ENCODE measurements at places on chromosomes 7 and 10. TPM values are rescaled to one million over a fixed set of nuclear protein-coding genes. Genes with fewer than 3 reads are reported as not detected.

GRCh38 chr7:92924800-92925199, 88.4 kb upstream of the CDK6 start:
- no peak for DNase-seq

Gene SLC26A4
- total RNA-seq: 1.5 TPM

DNA sequence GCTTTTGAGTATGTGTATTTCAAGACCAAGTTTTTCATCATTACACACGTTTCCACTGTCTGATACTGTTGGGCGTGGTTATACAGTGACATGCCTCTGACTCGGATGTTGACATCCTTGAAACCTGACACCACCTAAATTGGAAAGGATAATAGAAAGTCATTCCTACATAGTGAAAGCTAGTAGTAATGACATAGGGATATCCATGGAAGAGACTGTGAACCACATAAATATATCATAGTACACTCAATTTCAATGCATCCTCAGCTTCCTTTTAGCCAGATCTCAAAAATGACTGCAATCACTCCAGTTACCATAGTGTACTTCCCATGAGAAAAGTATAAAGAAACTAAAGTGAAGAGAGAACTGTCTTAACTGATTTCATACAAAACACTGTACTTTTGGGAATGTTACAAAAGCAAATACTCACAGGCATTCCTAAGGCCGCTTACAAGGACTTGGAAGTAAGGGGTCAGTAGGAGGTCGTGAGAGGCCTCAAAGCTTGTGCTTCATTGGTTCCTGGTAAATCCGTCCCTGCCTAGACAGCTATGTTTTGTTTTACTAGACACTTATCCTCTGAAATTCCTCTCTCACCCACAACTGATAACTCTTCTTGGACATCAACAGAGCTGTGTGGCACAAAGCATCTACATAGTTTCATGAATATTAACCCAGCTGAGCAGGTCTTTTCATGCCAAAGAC, 71.8 kb upstream of the VWDE start:
- DNase-seq: no peak

DNA sequence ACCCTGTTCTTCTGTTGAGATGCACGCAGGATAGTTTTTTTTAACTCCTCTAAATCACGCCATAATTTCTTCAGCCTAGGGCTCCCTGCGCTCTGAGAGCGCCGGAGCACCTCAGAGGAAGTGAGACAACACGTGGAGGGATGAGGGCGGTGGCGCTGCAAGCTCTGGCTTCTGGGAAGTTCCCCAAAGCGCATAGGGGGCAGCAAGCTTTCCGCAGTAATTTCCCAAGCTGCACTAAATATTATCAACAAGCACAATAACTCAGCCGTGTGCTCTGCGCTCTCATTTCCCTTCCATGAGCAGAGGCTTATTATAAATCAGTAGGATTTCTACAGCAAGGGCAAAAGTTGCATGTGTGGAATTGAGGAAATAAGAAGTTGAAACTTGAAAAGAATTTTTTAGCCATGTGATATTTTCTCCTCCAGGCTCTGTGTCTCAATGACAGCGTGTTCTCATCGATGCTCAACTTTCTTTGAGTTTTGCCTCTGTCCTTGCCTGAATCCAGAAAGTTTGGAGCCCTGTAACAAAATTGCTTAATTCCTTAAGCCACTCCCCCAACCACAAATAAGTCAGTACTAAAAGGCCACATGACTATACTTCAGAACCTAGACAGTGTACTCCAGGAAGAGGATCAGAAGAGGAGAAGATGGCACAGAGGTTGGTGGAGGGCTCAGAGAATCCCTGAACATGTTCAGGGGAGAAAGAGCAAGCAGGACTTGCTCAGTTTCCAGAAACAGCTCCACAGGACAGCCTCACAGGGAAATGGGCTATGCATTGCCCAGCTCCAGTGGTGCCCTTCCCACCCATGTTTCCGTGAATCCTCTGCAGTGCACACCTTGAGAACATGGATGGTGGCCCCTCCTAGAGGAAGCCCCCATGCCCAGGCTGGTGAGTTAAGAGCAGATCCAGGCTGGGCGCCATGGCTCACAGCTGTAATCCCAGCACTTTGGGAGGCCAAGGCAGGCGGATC, 221.5 kb upstream of the GHITM start:
- no peak for DNase-seq

GRCh38 chr10:32308027-32308603, 38.8 kb downstream of the EPC1 start:
- DNase-seq: no peak

DNA sequence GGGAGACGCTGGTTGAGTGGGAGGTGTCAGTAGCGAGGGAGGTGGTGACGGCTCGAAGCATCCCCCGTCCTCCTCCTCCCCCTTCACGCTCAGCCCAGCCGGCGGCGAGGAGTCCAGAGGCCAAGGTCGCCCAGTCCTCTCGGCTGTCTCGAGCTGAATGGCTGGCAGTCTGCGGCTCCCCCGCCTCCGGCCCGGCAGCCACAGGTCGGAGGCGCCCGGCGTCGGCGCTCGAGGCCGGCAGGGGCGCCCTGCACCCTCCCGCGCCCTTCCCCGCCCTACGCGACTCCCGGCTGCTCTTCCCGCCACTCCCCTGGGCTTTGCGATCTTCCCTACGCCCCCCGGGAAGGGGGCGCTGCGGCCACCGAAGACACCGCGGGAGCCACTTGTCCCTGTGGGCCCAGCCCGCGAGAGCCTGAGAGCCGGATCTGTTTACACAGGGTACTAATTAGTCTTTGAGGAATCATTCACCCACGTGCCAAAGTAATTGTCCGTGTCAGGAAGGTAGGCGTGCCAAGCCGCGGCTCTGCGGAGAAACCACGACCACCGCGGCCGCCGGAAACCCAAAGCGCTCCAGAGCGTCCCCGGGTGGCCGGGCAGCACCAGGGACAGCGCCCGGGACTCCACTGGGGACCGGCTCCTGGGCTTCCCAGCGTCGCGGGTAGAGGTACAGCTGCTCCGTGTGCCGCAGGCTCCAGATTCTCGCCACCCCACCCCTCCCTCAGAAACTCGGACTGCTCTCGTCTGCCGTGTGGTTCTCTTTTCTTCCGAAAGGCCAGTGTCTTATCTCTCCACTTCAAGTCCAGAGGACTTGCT, at the start of gene NXPH1:
TSS of gene NXPH1 (plus strand) at position 133 of the 813 bp plus-strand sequence.
- DNase-seq: no peak

- DNase-seq: no peak
Observed at GRCh38 chr7:17669204-17669603, 271.1 kb downstream of the SNX13 start.

Gene ELOVL3
- total RNA-seq: not detected

- DNase-seq: no peak
Observed at GRCh38 chr7:119413314-119413805, 859.6 kb upstream of the KCND2 start.

GRCh38 chr7:452226-452751, 67.4 kb downstream of the PDGFA start:
- DNase-seq: no peak

- no peak for DNase-seq
Observed at GRCh38 chr10:89940076-89940475, 238.7 kb downstream of the KIF20B start.

Gene ADRA2A
- total RNA-seq: 1.1 TPM

DNA sequence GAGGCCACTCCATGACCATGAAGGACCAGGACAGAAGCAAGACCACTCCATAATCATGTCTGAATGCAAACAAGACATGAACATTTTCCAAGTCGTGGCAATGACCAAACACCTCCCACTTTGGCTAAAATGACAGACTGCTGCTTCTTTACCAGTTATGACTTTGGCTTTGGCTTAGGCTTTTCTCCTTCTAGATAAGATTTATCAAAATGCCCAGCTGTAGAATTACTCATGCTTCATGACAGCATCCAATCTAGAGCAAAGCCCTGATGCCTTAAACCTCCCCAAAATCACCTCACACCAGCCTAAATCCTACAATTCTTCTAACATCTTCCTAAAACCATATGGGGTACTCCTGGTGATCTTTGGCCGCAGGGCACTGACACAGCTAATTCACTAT, 102.1 kb downstream of the VPS41 start:
- no peak for DNase-seq

DNA sequence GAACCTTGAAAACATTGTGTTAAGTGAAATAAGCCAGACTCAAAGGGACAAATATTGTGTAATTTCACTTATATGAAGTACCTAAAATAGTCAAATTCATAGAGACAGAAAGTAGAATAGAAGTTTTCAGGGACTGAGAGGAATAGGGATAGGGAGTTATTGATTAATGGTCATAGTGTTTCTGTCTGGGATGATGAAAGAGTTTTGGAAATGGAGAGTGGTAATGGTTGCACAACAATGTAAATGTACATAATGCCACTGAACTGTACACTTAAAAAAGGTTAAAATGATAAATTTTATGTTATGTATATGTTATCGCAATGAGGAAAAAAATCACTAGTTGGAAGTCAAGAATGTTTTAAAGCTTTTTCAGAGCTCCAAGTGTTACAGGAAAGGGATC, 33.5 kb upstream of the IMMP2L start:
- no peak for DNase-seq

DNA sequence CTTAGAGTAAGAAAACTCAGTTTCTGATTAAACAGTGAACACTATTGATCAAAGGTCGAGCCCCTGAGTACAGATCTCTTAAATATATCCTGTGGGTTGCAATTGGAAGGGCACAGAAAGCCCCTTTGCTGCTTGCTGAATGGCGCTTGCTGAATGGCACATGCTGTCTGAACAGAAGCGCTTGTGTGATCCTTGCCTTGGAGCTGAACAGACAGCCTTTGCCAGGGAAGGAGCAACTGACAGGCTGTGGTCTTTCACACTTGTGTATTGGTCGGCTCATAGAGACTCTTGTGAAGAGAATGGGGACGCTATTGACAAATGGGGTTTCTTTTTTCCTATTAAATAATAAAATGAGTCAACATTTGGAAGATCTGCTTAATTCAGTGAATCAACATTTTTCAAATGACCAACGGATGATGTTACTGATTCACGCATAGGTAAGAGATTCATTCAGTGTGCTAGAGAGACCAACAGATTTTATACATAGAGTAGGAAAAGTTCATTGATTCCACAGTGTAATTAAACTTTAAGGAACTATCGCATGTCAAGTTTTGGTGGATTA, 99.4 kb upstream of the TNS3 start:
- DNase-seq: no peak

DNA sequence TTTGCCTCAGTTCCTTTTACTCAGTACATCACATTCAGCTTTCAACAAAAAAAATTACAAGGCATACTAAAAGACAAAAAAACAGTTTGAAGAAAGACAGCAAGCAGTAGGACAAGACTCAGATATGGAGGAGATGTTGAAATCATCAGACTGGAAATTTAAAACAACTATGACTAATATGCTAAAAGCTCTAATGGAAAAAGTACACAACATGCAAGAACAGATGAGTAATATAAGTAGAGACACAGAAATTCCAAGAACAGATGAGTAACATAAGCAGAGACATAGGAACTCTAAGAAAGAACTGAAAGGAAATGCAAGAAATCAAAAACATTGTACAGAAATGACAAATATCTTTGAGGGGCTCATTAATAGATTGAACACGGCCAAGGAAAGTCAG, 402.6 kb downstream of the NEBL start:
- no peak for DNase-seq

- DNase-seq: no peak
Observed at GRCh38 chr7:121038717-121039509, 50.4 kb downstream of the CPED1 start.

Gene CALML3
- total RNA-seq: not detected

Gene ZNF786
- 3.0 TPM for total RNA-seq

GRCh38 chr7:11552676-11553296, 279.2 kb downstream of the THSD7A start:
- no peak for DNase-seq

DNA sequence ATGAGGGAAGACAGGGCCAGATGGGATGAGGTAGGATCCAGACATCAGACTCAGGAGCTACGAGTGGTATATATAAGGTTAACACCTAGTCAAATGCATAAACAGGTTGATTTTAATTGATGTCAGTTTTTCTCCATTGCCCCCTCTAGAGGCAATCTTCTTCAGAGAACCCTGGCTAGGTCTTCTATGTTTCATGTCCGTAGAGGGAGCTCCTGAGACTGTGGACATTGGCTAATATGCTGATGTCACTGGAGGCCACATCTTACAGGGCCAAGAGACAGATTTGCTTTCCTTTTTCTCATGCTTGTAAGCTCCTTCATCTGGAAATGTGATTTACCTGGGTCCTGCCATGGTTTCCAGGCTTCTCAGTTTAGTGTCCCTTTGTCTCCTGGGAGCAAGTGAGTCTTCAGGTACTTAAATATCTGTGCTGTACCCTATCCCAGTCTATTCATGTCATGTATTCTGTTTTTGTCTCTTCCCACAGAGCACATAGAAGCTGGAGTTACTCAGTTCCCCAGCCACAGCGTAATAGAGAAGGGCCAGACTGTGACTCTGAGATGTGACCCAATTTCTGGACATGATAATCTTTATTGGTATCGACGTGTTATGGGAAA, 161.6 kb upstream of the PRSS1 start:
- no peak for DNase-seq

DNA sequence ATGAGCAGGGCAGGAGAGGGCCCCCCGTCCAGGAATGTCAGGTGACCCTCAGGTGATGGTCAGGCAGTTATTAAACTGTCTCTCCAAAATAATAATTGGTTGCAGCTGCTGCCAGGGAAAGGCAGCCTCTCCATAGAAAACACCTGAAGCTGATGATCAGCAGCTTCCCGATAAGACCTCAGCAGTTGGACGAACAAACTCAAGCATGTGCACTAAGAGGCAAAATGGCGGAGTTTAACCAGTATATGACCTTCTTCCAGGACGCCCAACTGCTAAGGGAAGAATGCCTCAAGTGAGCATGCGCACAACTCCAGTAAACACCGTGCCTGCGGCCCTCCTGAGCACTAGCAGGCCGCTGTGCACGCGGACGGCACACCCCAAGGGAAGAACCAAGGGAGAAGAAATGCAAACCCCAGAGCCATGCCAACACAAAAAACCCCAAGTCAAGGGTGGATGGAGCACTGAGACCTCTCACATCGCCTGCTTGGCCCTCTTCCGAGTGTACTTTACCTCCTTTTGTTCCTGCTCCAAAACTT, 38.9 kb upstream of the ADARB2 start:
- no peak for DNase-seq

DNA sequence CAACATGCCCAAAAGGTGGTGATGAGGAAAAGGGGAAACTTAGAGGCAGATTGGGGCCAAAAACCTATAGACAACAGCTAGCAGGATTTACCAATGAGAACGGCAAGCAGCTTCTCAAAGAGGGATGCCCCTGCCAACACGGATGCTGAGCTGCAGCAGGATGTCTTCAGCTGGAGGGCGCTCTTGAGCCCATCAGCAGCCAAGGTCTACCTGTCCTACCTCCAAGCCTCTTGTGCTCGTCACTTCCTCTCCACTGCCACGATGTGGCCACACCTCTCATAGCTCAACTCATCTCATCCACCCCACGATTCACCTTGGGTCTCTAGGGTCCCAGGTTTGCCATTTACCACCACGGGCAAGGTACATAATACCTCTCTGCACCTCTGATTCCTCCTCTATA, 36.5 kb downstream of the DLG5 start:
- DNase-seq: no peak

- no peak for DNase-seq
Observed at GRCh38 chr10:442209-442608, 247.3 kb downstream of the DIP2C start.

DNA sequence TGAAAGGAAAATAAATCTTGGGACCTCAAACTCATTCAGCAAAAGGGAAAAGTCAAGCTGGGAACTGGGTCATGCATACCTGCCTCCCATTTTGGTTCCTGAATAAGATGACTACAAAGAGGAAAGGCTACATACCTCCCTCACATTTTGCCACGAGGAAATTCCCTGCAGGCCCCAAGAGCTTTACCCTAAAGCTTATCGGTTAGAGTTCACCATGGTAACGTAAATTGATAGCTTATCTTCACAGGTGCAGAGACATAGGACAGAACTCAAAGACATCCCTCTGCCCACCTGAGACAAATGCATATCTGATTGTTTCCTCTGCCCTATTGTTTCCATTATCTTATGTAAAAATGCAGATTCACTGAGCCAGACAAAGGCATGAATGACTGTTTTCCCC, 31.5 kb upstream of the GRB10 start:
- DNase-seq: no peak
